ENCODE measurements at places on chromosomes 1 and 21. TPM values are rescaled to one million over a fixed set of nuclear protein-coding genes. Genes with fewer than 3 reads are reported as not detected.

CLCNKB gene
- polyA plus RNA-seq: 0.04 TPM

CCDC185 gene
- polyA plus RNA-seq: not detected

ZZZ3 gene
- polyA plus RNA-seq: 5.3 TPM

UBXN10 gene
- polyA plus RNA-seq: 3.7 TPM

MAP3K21 gene
- polyA plus RNA-seq: 4.8 TPM

LCE3D gene
- polyA plus RNA-seq: not detected

EFHD2 gene
- polyA plus RNA-seq: 177 TPM

Data from sigmoid colon (tissue), 7 donors.